ENCODE measurements at places on chromosomes 5 and 9.
A peak's percentile ranks its signal among the peaks of the same experiment; 100 is the strongest.

DNA sequence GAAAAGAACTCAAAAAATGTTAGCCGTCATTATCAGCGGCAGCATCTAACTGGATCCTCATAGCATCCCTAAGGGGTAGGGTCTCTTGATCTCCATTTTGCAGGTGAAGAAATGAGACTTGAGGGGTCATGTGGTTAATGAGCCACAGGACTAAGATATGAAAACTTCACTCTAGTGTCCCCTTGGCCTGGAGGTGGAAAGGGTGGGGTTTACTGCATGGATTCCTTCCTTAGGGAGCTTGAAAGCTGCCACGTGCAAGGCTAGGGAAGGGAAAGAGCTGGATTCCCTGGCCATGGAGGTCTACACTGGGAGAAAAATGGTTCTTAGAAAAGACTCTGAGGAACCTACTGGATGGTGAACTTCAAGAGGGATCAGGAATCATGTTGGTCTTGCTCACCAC lies 107.9 kb downstream of the SPRY4 start:
- DNase-seq = no peak

DNA sequence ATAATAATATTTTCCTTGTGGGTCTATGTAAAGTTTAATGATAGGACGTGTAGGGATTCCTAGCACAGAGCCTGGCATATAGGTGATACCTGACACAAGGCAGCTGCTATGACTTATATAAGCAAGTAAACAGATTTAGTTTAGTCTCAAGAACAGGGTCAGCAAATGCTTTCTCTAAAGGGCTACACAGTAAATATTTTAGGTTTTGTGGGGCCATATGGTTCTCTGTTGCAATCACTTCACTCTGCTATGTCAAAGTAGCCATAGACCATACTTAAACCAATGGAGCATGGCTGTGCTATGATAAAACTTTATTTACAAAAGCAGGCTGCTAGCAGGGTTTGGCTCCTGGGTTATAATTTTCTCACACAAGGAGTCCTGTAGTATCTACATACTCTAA lies 204.8 kb upstream of the KLF4 start:
- no peak for DNase-seq

DNA sequence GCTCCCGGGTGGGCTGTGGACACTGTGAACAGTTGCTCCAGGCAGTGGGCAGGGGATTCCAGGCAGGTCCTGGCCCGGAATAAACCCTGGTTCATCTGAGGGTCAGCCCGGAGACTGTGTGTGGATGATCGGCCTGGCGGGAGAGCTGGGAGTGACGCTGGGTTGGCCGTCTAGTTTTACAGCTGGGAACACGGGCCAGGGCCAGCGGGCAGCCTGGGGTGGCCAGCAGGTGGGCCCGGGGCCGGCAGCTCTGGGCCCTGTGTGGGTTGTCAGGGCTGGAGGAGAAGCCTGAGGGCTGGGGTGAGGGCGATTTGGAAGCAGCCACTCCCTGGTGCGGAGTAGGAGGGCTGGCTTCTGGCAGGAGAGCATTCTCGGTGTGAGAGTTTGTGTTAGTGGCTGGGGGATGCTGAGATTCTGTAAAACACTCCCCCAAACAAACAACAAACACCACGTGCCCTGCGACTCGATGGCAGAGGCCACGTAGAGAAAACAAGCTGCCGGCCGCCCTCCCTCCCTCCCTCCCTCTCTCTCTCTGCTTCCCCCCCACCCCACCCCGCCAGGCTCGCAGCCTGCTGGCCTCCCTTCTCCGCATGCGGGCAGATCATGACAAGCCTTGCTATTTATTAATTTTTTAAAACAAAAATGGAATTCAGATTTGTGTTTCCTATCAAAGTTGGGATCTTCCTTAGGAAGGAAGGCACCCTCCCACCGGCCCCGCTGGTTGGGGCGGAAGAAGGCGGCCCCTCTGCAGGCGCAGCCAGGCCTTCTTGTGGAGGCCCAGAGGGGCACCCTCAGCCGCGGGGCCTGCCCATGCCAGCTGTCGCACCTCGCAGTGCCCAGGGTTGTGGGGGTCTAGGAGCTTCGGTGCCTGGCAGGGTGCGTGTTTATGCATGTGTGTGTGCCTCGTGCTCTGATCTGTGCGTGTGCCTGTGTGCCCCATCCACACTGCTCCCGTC lies 49.5 kb downstream of the RXRA start:
- peak; percentile 66 for DNase-seq

DNA sequence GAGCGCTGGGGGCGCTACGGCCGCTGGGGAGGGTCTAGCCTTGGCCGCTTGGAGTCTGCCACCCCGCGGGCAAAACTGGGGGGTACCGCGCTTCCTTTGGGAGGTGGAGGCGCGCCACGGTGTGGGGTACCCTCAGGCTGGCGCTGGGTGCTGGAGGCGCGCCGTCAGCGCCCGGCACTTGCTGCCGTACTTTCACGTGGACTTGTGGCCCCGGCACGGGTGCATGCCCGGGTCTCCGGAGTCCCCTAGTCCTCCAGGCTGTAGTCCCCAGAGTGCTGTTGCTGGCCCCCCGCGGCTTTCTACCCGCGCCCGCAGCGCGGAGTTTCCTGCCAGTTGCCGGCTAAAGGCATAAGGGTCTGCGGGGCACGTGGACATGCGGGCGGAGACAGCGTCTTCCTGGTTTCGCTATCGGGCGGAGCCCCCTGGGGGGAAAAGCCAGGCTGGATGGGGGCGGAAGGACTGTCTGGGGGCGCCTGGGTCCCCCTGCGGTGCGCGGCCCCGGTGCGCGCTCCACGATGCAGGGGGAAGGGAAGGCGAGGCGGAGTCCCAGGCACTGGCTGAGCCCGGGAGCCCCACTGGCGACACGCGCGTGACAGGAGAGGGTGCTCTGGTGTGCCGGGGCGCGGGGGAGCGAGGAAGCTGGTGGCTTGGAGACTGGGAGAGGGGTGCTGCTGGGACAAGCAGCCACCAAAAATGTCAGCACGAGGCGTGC lies 666 bp downstream of the PPARGC1B start:
- peak; percentile 71 for DNase-seq

GRCh38 chr5:128074171-128074570 lies 9.4 kb upstream of the SLC12A2 start:
- DNase-seq = no peak

DNA sequence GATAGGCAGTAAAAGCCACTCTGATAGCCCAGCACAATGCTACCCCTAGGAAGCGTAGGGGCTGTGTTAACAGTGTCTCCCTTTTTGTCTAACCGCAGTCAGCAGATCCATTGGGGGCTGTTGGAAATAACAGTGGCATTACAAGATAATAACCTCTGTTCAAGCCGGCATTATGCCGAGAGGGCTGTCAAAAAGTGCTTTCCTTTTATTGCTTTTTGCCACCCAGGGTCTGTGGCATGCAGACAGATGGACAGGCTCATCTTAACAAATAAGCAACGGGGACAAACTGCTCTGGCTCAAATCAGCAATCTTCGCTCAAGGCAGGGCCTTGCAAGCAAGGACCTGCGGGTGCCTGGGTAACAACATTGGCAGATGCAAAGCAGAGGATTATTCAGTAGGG lies 123.3 kb downstream of the TLR4 start:
- no peak for DNase-seq

GRCh38 chr5:127936439-127936972 lies 147.1 kb upstream of the SLC12A2 start:
- no peak for DNase-seq

DNA sequence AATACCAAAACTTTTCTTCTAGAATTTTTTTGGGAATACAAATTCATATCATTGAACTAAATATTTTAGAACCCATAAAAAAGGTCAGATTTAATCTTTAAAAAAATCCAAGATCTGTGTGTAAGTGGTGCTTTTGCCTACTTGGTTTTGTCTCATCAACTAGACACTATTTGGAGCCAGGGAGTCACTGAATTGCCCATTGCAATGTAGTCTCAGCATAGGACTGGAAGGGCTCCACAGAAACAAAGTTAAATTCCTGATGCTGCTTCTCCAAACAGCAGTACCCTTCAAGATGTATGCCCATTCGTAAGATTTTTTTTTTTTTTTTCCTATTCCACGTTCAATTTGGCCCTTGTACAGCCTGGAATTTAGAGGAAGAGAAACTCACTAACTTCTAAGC lies 208.0 kb upstream of the MPDZ start:
- no peak for DNase-seq

- no peak for DNase-seq
Measured at GRCh38 chr9:16412740-16413139, 457.7 kb downstream of the BNC2 start.

DNA sequence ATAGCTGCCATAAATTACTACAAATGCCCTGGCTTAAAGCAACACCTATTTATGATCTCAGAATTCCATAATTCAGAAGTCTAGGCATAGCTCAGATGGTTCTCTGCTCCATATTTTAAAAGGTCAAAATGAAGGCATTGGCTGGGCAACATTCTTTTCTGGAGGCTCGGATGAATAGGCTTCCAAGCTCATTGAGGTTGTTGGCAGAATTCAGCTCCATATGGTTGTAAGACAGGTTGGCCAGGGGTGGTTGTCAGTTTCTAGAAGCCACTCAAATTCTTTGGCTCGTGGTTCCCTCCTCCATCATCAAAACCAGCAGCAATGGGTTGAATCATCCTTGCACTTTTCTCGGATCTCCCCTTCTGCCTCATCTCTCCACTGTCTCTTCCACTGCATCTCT lies 49.4 kb downstream of the TGFBR1 start:
- DNase-seq = no peak

DNA sequence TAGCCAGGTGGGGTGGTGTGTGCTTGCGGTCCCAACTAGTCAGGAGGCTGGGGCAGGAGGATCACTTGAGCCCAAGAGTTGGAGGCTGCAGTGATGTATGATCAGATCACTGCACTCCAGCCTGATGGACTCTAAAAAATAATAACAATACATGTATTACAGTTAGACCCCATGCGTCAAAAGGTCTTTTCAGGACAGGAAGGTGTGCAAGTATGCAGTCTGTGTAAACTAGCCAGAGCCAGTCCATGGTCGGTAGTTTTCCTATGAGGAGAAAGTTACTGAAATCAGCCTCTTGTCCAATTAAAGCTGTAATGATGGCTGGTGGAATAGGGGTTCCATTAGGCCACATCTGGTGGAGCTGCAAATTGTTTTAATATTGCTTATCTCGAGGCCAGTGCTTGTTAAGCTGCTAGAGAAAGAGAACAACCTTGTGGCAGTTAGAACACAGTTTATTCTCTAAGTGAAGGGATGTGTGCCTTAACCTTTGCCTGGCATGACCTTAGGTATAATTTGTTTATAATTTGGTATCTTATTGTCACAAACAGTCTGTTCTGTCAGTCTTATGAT lies 1.5 kb upstream of the STOM start:
- peak; percentile 49 for DNase-seq

DNA sequence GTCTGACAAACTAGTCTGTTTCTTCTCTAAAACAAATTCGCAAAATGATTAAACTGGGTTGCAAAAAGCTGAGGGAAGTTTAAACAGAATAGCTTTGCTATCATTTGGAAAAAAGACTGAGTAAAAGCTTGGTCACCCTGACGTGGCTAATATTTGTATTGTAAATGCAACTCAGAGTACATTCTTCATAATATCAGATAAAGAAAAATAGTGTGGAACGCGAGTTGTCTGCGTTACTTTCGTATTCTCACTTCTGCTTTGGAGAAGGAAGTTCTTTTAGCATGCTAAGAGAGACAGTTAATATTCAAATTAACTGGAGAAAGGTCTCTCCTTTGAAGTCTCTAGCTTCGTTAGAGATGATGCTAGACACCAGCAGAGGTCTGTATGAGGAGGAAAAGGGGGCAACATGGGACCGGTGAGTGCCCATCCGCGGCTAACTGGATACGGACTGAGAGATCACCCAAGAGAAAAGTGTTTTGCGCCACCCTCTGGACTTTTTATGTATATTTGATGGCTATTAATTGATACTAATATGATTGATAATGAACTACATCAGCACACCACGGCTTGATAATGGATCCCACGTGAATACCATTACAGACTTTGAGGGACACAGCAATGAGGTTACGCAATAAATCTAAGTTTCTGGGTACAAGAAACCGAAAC lies 2.9 kb upstream of the CNTRL start:
- no peak for DNase-seq

- DNase-seq = no peak
Measured at GRCh38 chr9:33230756-33231622, 9.0 kb upstream of the SPINK4 start.

- DNase-seq = peak; percentile 93
Measured at GRCh38 chr9:14993061-14993800, 83.0 kb upstream of the FREM1 start.

DNA sequence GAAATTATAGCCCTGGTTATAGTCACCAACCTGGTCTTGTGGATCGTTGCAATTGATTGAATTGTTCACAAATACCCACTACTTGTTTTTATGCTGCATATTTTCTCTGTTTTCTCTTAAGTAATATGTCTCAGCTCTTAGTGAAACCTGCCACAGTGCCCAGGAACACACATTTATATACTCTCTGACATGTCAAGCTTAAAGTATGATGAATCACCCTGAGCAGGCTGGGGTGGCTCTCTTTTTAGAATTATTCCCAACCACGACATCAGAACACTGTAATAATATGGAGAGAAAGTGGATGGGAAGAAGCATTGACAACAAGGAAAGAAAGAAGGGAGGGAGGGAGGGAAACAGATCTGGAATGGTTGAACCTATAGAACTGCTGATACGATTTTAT lies 72.8 kb upstream of the ZNF608 start:
- no peak for DNase-seq

- no peak for DNase-seq
Measured at GRCh38 chr9:135772702-135773493, 70.9 kb downstream of the KCNT1 start.

DNA sequence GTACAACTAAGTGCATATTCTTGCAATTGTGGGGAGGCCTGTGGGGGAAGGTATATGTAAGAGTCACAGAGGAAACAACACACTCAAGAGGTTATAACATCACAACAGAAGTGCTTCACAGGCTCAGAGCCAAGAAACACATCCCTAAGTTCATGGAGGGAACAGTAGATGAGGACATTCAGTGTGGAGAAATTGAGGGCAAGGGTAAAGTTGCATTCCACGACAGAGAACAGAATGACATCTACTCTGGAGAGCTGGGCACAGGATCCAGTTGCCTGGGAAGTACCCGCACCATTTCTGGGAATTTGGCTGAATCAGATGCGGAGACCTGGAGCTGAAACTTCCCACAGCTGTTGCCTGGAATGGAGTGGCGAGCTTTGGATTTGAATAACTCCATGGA lies 197.2 kb downstream of the NXNL2 start:
- DNase-seq = no peak

DNA sequence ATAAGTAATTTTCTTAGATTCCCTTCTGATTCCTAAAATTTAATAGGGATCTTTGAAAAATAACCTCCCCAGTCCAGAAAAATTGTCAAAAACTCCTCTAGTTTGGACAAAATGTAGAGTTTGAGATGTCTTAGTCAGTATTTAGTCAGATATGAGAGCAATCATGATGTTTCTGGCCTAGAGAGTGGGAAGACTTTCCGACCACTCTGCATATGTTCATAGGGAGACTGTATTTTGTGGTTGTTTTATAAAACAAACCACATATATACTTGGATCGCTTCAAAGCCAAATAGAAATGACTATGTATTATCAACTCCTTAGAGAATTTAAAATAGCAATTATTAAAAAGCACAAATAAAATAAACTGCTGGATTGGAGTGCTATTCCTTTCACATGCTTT lies 15.8 kb downstream of the ZFAND5 start:
- DNase-seq = no peak

DNA sequence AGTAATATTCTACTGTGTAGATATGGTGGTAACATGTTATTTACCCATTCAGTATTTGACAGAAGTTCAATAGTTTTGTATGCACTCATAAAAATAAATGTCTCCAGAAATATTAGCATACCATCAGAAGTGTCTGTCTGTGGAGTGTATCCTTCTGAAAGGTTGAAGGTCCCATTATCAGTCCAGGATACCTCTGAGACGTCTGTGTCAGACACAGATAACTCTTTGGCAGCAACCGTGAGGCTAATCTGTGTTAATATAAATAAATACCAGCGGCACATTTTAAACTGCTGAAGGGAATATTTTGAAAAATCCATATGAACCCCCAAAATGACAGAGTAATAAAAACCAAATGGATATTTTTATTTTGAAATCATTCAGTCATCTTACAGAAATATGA lies 11.9 kb upstream of the ZNF622 start:
- no peak for DNase-seq
